ELR (cell line): ENCODE measurements at places on chromosomes 3 and 15.
A peak's percentile ranks its signal among the peaks of the same experiment; 100 is the strongest.

DNA sequence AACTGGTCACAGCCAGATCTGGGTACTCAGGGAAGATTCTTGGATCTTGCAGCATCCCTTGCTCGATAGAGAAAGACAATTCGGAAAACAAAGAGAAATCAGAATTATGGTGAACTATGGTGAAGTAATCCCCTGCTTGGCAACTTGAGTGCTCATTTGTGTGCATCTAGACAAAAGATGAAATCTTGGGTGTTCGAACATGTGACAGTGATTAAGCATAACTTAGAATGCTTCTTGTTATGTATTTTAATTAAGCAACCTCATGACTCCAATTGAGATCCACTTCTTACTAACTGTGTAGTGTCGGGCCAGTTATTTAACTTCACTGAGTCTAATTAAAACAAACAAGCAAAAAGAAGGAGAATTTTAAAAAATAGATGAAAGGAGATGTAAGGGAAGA is 56.5 kb downstream of the ZNF385D start:
- no peak for DNase-seq

DNA sequence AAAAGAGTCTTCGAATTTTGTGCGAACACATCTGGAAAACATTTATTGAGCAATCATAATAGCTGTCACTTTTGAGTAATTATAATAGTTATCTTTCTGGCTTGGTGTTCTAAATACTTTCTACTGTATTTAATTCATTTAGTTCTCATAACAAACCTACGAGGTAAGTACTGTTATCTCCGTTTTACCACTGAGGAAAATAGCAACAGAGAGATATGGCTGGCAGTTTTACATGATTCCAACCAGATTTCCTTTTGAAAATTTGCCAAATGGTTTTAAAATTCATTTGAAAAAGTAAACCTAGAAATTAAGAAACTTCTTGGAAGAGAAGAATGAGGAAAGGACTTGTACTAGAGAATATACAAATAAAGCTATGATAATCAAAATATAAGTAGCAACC is 37.3 kb upstream of the MGA start:
- DNase-seq: no peak

- DNase-seq: peak; percentile 3
Measured at GRCh38 chr3:131596884-131597283, 94.1 kb upstream of the MRPL3 start.

- no peak for DNase-seq
Measured at GRCh38 chr3:41350441-41350840, 151.1 kb downstream of the CTNNB1 start.

- no peak for DNase-seq
Measured at GRCh38 chr3:179163503-179163902, 15.3 kb downstream of the PIK3CA start.

- DNase-seq: no peak
Measured at GRCh38 chr3:82761858-82762257, 1000.4 kb upstream of the GBE1 start.
